NCI-H1436 treated with DMSO at 0.1 percent for 48 hours (cell line): ENCODE measurements at places on chromosomes 12 and 14.

DNA sequence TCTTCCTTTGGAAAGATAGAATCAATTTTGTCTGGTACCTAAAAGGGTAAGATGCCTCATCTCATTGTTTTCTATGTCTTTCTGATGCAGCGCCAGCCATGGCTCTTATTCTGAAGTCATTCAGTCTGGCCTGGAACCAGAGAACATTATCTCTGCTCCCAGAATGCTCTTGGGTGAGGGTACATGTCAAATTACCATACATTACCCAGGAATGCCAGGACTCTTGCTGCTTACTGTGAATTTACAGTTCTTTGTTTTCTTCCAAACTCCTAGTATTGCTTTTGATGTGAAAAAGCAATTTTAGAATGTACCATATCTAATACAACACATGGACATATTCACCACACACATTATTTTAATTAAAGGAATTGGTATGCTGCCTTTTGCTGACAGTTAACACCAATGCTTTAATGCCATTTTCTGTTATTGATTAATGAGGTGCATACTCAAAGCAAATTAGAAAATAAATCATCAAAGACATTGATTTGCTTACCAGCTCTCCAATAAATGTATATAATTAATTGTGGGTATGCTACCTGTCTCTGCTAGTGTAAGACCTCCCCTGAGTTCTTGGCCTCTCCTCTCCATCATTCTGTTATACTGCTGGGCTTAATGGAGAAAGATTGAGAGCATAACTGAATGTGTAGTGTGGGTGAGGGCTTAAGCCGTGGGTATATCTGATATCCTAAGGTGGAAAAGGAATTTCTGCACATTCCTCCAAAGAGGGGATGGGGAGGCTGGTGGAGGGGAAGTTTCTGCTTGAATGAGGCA lies 337.7 kb downstream of the C12orf75 start:
- no peak for DNase-seq

DNA sequence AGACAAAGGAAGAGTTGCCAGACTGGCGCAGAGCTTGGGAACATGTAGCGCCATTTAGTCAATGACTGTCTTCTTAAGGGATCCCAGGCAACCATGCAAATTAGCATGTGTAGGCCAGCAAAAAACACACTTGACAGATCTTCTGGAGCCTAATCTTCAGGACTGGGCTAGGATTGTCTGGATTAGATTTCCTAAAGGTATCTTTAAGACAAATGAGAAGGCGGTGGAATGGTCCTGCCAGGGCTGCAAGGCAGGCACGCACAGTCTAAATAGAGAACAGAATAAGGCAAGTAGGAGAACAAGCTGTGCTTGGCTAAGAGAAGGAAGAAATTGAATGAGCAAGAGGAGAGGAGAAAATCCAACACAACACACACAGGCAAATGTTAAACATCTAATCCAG lies 80.0 kb downstream of the CIT start:
- DNase-seq = no peak

DNA sequence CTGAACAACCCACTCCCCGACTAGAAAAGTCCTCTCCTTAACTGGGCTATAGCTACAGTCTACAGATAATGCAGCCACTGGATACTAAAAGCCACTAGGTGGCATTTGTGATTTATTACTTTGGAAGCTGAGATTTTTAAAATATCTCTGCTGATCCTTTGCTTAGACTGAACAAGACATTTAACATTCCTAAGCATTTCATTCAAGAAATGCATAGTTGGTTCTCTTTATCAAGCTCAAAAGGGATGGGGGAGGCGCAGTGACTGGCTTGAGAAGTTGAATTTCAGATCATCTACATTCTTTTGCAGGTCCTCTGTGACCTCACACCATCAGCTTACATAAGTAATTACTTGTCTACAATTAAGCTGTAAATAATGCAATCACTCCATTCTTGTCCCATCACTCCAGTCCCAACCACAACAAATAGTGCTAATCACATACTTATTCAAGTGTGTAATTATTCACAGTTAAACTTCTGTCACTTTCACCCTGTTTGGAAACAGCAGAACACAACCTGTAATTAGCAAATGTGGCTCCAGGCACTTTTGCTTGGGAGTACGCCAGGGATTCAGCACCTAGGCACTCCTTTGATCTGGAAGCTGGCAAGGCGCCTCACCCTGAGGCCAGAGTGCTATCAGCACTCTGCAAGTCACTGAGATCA lies 203.6 kb downstream of the NOVA1 start:
- DNase-seq = no peak

DNA sequence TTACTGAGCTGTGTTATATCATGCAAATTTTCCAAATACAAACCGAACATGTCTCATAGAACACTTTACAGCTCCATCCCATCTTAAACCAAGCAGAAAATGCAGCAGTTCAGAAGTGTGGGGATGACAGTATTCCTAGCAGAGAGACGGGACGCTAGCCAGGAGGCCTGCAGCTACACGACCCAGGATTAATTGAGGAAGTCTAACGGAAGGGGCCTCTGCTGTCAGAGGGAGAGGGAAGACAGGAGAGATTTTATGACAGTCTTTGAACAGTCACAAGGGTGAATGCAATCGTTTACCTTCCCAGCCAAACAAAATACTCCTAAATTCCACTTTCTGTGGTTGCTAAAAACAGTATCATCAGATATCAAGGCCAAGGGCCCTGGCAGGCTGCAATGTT lies 261.9 kb downstream of the TMEM132D start:
- DNase-seq = no peak

- DNase-seq = no peak
These were observed at the start of gene ARHGAP9 for GRCh38 chr12:57479376-57480115. TSS of gene ARHGAP9 (minus strand) at chr12:57479866. CDS start at chr12:57479406, 460 bp downstream.

GRCh38 chr12:79769189-79769859 lies 78.6 kb upstream of the PAWR start:
- DNase-seq = no peak

DNA sequence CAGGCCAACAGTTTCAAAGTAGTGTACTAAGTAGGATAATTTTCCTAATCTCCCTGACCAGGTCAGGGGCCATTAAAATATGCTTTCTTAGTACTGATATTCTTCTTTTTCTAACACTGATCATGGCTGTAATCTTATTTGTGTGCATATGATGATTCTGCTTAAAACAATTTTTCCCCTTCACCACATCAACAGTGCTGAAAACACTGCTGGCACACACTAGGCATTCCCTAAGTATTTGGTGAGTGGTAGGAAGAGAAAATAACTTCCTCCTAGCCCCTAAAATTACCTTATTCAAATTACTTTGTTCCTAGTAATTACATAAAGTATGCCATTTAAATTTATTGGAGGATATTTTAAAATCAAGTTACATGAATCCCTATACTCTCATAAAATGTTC lies 49.9 kb upstream of the BBS10 start:
- no peak for DNase-seq

- no peak for DNase-seq
These were observed 55.0 kb upstream of the GRIP1 start for GRCh38 chr12:66733839-66734238.

DNA sequence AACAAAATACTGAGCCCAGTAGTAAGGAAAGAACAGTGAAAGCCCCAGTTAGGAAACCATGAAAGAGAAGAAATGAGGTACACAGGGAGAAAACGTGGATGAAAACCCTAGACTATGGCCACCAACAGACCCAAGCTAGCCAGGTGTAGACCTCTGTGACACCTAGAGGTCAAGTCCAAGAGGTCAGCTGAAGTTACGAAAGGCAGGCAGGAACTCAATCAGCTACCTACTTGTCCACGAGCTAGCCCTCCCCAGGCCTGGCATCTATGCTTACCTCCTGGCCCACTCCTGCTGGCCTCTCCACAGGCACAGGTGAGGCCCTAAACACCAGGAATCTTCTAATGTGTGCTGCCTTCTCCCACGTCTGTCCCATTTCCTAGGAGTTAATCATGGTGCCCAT lies 48.7 kb downstream of the DPF3 start:
- DNase-seq = no peak

DNA sequence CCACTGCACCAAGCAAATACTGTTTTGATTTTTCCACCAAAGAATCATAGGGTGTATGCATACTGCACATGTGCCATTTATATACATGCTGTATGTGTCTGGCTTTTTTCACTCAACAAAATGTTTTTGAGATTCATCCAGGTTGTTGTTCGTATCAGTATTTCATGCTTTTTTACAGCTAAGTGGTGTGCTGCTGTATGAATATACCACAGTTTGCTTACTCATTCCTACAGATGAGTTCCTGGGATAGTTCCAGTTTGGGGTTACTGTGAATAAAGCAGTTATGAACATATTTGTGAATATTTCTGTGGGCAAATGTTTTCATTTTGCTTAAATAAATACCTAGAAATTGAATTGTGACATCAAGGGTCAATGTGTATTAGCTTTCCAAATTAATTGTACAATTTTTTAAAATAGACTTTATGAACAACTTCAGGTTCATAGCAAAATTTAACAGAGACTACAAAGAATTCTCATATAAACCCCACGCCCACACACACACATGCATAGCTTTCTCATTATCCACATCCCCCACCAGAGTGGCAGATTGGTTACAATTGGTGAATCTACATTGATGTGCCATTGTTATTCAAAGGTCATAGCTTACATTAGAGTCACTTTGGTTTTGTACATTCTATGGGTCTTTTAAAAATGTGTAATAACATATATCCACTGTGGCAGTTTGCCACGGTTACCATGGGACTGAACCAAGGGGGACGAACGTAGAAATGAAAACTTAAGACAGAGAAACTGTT lies 6.9 kb upstream of the KRT6A start:
- no peak for DNase-seq

- no peak for DNase-seq
These were observed 32.1 kb downstream of the SPATA7 start for GRCh38 chr14:88417594-88417993.

GRCh38 chr12:69927164-69927563 lies 102.1 kb downstream of the MYRFL start:
- no peak for DNase-seq

GRCh38 chr14:65826946-65827345 lies 414.4 kb downstream of the FUT8 start:
- DNase-seq = no peak

GRCh38 chr12:851343-851742 lies 98.2 kb downstream of the RAD52 start:
- no peak for DNase-seq

- peak; percentile 75 for DNase-seq
These were observed 586 bp downstream of the TTC6 start for GRCh38 chr14:37595809-37596621.

GRCh38 chr12:110742096-110742717 lies 484 bp downstream of the PPP1CC start:
- DNase-seq = no peak

GRCh38 chr14:93960108-93960475 lies 16.3 kb downstream of the ASB2 start:
- DNase-seq = no peak

GRCh38 chr12:124720004-124720680 lies 143.5 kb downstream of the SCARB1 start:
- no peak for DNase-seq

- DNase-seq = no peak
These were observed 28.3 kb downstream of the DYNC1H1 start for GRCh38 chr14:101992708-101993107.

DNA sequence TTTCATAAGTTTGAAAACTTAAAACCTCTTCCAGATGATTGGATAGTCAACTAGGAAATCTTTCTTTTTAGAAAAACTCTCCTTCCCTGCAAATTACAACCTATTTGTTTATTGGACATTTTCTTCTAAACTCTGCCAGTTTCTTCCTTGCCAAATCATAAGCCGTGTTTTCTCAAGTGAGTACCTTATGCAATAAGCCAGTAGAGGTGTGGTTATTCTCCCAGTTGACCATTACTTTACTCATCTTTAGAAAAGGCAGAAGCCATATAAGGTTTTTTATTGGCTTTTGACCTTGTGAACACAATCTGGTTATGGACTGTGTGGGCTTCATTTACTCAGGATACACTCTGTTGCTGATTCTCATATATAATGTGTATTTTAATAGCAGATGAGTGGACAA lies 14.6 kb downstream of the ACTR6 start:
- DNase-seq = no peak

- no peak for DNase-seq
These were observed 17.9 kb upstream of the PLEKHG6 start for GRCh38 chr12:6292606-6293005.

DNA sequence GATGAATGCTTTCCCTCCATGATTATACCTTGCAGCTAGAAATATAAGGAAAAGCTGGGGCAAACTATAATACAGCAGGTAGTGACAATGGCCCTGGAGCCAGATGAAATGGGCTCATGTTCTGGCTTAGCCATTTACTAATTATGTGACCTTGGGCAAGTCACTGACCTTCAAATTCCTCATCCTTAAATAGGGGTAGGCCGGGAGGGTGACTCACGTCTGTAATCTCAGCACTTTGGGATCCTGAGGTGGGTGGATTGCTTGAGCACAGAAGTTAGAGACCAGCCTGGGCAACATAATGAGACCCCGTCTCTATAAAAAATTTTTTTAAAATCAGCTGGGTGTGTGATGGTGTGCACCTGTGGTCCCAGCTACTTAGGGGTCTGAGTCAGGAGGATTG lies 155.4 kb downstream of the C12orf75 start:
- no peak for DNase-seq

DNA sequence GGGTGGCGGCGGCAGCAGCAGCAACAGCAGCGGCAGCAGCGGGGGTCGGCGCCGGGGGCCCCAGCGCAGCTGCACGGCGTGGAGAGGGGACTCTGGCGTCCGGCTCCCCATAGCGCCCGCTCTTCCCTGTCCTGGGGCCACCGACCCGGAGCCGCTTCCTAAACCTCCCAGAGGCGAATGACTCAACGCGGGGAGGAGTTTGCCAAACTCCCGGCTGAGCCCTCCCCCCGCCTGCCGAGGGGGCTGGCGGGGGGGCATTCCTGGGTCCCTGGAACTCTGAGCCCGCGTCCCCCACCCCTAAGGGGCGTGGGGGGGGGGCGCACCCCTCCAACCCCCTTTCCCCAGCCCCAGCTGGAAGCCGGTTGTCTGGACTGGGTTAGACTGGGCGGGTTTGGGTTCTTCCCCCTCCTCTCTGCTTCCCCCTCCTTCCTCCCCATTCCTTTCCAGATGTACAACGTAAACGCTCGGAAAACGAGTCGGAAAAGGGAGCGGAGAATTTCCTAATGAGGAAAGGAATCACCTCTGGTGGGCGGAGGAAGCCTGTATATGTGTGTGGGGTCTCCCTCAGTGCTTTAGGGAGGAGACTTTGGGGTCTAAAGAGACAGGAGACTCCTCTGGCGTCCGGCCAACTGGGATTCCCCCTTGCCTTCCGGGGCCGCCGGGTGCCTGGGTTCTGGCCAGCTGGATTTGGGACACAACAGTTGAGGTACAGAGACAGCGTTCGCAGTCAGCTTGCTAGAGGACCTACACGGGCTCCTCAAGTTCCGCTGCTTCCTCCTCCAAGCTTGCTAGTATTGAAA lies at the start of gene ITGA5:
TSS of gene ITGA5 (minus strand) at position 179 of the 800 bp plus-strand sequence. CDS start at position 111, 68 bp downstream.
- no peak for DNase-seq
